ENCODE measurements at places on chromosomes 11 and 22.

GRCh38 chr11:115709297-115709696, 205.1 kb upstream of the CADM1 start:
- DNase-seq: no peak
- H3K36me3 ChIP-seq: no peaks in the 10 kb centered on the region
- no peak overlapping the region for H3K4me3 ChIP-seq
- H3K27ac ChIP-seq: no peak overlapping the region
- no peaks in the 10 kb centered on the region for H3K27me3 ChIP-seq

GRCh38 chr11:19426011-19426755, 185.4 kb upstream of the E2F8 start:
- no peak overlapping the region for H3K27ac ChIP-seq
- H3K27me3 ChIP-seq: no peaks in the 10 kb centered on the region
- peaks cover 4% of the 10 kb centered on the region for H3K4me1 ChIP-seq
- DNase-seq: no peak

GRCh38 chr22:32994898-32995297, 63.3 kb downstream of the SYN3 start:
- H3K36me3 ChIP-seq: no peaks in the 10 kb centered on the region
- H3K27ac ChIP-seq: no peak overlapping the region
- no peak for DNase-seq
- H3K27me3 ChIP-seq: no peaks in the 10 kb centered on the region
- peaks cover 20% of the 10 kb centered on the region for H3K4me1 ChIP-seq

DNA sequence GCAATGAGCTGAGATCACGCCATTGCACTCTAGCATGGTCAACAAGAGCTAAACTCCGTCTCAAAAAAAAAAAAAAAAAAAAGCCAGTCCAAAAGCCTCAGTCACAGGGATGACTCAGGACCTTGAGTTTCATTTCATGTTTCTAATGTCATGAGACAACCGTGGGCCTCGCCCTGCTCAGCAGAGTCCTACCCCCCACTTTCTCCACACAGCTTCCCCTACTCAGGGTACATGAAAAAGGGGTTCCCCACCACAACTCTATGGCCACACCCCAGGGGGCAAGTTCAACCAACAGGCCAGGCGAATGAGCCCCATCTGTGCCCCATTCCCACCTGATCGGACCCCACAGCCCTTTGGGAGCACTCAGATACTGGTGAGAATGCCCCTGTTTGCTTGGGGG, 24.3 kb upstream of the ADA2 start:
- H3K36me3 ChIP-seq: no peaks in the 10 kb centered on the region
- no peak overlapping the region for H3K4me3 ChIP-seq
- no peaks in the 10 kb centered on the region for H3K4me1 ChIP-seq
- H3K27ac ChIP-seq: no peak overlapping the region
- DNase-seq: no peak

DNA sequence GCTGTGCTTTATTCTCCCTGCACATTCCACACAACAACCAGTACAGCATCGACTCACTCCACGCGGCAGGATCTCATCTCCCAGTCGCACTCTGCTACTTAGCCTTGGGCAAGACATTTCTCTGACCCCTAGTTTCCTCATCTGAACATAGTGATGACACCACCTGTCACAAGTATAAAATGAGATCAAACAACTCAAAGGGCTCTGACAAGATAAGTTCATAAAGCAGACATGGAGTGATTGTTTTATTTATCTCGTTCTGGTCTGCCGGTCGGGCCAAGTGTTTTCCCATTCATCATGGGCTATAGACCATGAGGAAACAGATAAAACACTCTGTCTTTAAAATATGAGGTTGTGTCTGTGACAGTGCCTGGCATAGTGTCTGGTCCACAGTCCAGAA, 35.0 kb downstream of the DSCAML1 start:
- H3K27ac ChIP-seq: no peak overlapping the region
- no peak overlapping the region for H3K4me3 ChIP-seq
- H3K36me3 ChIP-seq: no peaks in the 10 kb centered on the region
- DNase-seq: no peak
- H3K27me3 ChIP-seq: no peaks in the 10 kb centered on the region
- no peaks in the 10 kb centered on the region for H3K4me1 ChIP-seq

- no peak overlapping the region for H3K27ac ChIP-seq
- H3K4me1 ChIP-seq: 0 out of 2 replicates have a peak, but pooled peaks cover 3% of the 10 kb centered on the region
- no peak for DNase-seq
- no peaks in the 10 kb centered on the region for H3K27me3 ChIP-seq
Measured at GRCh38 chr11:17273668-17274282, 2.8 kb upstream of the NUCB2 start.

DNA sequence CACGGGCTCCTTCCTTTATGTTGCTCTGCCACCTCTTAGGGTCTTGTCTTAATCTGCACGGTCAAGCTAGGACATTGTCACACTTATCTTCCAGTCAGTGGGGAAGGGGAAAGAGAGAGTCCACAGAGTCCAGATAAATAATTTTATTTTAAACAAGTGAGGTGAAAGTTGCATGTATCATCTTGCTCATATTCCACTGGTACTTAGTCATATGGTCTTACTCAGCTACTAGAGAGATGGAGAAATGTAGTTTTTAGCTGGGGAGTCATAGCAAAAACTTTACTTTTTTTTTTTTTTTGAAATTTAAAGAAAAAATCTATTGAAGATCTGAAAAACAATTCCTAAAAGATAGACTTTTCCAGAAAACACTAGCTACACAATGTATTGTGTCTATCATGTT, 29.0 kb downstream of the PDE3B start:
- H3K4me1 ChIP-seq: no peaks in the 10 kb centered on the region
- 0 out of 2 replicates have a peak, but pooled peaks cover 2% of the 10 kb centered on the region for H3K36me3 ChIP-seq
- H3K27me3 ChIP-seq: 0 out of 2 replicates have a peak, but pooled peaks cover 2% of the 10 kb centered on the region
- no peak overlapping the region for H3K4me3 ChIP-seq
- H3K27ac ChIP-seq: no peak overlapping the region

GRCh38 chr11:61357233-61357893, 4.3 kb downstream of the CYB561A3 start:
- no peak for DNase-seq
- H3K36me3 ChIP-seq: no peaks in the 10 kb centered on the region
- no peak overlapping the region for H3K4me3 ChIP-seq
- H3K4me1 ChIP-seq: no peaks in the 10 kb centered on the region

- H3K4me3 ChIP-seq: no peak overlapping the region
- no peaks in the 10 kb centered on the region for H3K27me3 ChIP-seq
- DNase-seq: peak; percentile 86
Measured at GRCh38 chr11:72758690-72759389, 6.6 kb upstream of the ARAP1 start.

DNA sequence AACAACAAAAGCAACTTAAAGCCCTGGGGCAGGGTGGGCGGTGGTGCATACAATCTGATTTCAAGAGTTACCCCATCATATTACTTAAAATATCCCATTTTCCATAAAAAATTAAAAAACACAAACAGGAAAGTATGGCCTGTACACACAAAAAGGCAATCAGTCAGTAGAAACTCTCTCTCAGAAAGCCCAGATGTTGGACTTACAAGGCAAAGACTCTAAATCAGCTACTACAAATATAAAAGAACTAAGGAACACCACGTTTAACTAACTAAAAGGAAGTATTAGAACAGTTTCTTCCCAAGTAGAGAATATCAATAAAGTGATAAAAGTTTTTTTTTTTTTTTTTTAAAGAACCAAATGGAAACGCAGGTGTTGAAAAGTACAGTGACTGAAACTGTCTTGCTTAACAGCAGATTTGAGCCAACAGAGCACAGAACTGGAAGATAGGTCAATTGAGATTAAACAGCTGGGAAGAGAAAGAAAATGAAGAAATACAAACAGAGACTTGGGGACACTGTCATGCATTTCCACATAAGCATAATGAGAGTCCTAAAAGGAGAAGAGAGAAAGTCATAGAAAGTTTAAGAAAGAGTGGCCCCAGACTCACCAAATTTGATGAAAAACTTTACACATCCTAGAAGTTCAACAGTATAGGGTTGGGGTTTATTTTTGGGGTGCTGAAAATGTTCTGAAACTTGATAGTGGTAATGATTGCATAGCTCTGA, 8.6 kb downstream of the SC5D start:
- H3K4me3 ChIP-seq: no peak overlapping the region
- H3K4me1 ChIP-seq: no peaks in the 10 kb centered on the region
- no peaks in the 10 kb centered on the region for H3K27me3 ChIP-seq
- no peak for DNase-seq
- no peak overlapping the region for H3K27ac ChIP-seq

- peaks cover 5% of the 10 kb centered on the region for H3K4me1 ChIP-seq
- no peak for DNase-seq
- H3K4me3 ChIP-seq: peak overlapping the region; percentile 84
- H3K36me3 ChIP-seq: peaks cover 4% of the 10 kb centered on the region
- H3K27me3 ChIP-seq: no peaks in the 10 kb centered on the region
Measured at GRCh38 chr22:50186761-50187523, 1.2 kb downstream of the TRABD start.

DNA sequence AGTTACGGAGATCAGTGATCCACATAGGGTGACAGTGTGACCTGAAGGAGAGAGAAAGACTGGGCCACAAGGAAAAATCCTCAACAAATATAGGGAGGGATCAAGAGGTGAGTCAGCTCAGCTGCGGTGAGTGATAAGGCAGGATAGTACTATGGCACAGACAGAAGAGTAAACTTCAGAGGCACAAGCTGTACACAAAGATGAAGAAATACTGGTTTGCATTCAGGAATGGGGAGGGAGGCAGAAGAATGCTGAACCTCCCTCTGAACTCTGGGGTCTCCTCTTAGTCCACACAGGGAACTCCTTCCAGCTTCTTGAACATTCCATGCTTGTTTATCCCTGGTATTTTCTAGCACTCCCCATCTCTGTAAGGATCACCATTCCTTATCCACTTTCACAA, 162.7 kb downstream of the BARX2 start:
- H3K27me3 ChIP-seq: no peaks in the 10 kb centered on the region

GRCh38 chr22:28917747-28918549, 34.6 kb downstream of the ZNRF3 start:
- DNase-seq: peak; percentile 86
- peaks cover 34% of the 10 kb centered on the region for H3K4me1 ChIP-seq
- no peak overlapping the region for H3K4me3 ChIP-seq

DNA sequence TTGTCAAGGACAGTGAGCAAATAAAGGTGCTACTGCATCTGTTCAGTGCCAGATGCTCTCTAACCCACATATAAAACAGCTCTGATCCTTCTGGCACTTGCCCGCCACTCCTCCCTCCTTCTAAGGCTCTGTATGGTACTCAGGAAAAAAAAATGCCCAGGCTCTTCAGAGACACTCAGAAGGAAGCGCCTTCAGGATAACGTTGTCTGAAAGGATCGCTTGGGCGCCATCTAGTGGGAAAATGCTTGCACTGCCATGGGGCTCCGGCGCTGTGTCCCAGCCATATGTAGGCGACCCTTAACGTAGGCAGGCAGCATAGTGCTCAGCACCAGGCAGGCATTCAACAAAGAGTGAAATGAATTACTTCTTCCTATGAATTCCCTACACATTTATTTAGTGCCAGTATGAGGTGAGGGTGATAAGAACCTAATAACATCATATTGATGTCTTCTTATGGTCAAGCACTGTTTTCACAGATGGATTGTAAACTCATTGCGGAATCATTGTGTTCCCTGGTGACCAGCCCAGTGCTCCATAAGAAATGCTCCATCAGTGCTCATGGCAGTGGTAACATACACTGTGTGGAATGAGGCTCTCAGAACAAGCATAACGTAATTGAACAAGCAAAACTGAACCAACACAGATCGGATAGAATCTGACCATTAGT, 39.6 kb downstream of the PAMR1 start:
- H3K27ac ChIP-seq: no peak overlapping the region
- no peaks in the 10 kb centered on the region for H3K4me1 ChIP-seq
- H3K4me3 ChIP-seq: no peak overlapping the region
- no peaks in the 10 kb centered on the region for H3K27me3 ChIP-seq

DNA sequence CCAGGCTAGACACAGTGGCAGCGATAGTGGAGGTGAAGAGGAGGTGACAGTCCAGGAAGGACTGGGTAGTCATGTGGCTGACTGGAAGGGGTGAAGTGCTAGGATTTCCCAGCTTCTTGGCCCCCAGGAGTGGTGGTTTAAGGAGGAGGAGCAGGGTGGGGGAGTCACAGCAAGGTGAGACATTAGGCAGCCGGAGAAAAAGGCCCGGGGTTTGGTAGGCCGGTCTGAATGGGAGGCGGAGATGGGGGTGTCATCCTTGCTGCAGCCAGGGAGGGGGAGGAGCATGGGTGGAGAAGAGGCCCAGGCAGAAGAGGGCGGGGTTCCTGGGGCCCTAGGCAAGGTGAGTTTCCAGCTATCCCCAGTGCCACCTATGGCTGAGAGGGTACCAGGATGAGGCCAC, 6.1 kb downstream of the SIPA1 start:
- no peak for DNase-seq
- no peaks in the 10 kb centered on the region for H3K27me3 ChIP-seq
- no peak overlapping the region for H3K4me3 ChIP-seq
- H3K36me3 ChIP-seq: no peaks in the 10 kb centered on the region
- no peaks in the 10 kb centered on the region for H3K4me1 ChIP-seq

- DNase-seq: no peak
- H3K27ac ChIP-seq: no peak overlapping the region
- no peaks in the 10 kb centered on the region for H3K27me3 ChIP-seq
- H3K4me3 ChIP-seq: no peak overlapping the region
- no peaks in the 10 kb centered on the region for H3K36me3 ChIP-seq
Measured at GRCh38 chr11:12834630-12835029, 160.4 kb downstream of the TEAD1 start.

- H3K4me3 ChIP-seq: no peak overlapping the region
- H3K4me1 ChIP-seq: no peaks in the 10 kb centered on the region
- H3K36me3 ChIP-seq: no peaks in the 10 kb centered on the region
- DNase-seq: no peak
- H3K27ac ChIP-seq: no peak overlapping the region
- H3K27me3 ChIP-seq: no peaks in the 10 kb centered on the region
Measured at GRCh38 chr11:85946221-85946620, 91.0 kb downstream of the CCDC83 start.

DNA sequence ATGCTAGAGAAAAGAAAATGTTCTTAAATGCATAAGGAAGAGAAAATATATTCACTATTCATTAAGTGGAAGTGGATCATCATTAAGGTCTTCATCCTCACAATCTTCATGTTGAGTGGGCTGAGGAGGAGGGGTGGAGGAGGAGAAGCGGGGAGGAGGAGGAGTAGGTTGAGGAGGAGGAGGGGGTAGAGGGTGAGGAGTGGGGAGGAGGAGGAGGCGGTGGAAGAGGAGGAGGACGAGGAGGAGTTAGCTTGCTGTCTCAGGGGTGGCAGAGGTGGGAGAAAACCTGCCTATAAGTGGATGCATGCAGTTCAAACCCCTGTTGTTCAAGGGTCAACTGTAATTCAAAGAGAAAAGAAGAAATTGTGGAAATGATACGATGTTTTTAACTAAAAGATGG, 71.6 kb downstream of the MYEOV start:
- no peak overlapping the region for H3K4me3 ChIP-seq
- no peaks in the 10 kb centered on the region for H3K36me3 ChIP-seq

DNA sequence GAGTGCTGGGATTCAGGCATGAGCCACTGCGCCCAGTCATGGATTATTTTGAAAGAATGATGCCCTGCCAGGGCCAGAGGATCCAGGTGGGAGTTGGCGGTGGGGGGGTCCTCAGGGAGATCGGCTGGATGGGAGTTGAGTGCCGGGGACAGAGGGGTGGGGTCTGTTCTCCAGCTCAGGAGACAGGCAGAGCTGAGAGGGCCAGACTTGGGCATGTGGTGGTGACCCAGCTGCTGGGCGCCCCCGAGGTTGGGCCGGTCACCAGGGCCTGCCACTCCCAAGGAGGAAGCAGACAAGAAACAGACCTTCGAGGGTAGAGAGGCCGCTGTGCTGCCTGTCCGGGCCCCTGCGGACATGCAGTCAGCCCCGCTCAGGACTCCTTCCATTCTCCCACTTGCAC, 11.8 kb upstream of the PRODH start:
- no peaks in the 10 kb centered on the region for H3K36me3 ChIP-seq
- no peak overlapping the region for H3K4me3 ChIP-seq
- H3K4me1 ChIP-seq: no peaks in the 10 kb centered on the region
